Hematopoietic multipotent progenitor cell treated with erythropoietin and hydrocortisone succinate and interleukin-3 and kit ligand, for 6 days (in vitro differentiated cells): ENCODE measurements at places on chromosomes 3 and 15.

DNA sequence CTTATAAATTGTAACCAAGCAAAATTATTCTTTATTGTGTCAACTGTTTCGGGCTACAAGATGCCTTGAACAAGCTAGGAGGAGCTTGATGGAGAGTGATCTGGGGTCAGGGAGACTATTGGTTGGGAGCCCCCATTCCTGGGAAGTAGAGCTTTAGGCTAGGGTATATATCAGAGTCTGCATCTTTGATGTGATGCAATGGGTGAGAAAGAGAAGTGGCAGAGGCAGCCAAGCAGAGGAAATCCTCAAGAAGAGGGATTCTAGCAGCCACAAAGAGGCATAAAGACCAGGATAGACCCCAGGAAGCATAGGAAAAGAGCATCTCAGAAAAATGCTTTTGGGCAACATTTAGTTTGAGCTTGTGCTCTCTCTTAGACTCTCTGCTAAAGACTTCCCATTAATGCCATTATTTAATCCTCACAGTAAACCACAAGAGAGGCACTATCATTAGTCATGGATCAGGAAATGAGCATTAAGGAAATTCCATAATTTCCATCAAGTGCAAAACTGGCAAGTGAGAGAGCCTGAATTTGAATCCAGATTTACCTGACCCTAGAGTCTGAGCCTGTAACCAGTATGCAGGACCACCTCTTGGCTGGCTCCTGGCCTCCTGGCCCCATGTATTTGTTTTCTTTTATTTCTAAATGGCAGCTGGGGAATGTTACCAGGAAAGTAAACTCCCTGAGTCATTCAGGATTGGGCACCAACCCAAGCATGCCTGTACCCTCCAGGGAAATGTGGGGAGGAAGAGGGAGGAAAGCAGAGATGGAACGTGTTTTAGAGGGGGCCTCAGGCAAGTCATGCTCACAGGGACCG, 118.7 kb downstream of the RPL22L1 start:
- DNase-seq: no peak

DNA sequence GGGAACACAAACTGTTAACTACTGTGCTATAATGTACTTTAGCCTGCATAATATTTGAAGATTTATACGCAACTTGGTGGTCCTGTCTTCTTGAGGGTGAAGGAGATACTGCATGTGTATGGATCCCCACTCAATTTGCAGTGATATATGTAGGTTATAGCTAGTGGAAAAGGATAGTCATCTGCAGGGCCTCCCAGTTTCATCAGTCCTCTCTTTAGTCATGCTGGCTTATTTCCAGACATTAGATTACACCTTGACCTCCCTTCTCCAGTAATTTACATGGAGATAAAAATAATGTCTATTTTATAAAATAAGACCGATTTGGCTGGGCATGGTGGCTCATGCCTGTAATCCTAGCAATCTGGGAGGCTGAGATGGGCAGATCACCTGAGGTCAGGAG, 3.7 kb downstream of the NR1D2 start:
- peak; percentile 14 for DNase-seq

GRCh38 chr3:190281308-190282051, 40.8 kb downstream of the CLDN1 start:
- no peak for DNase-seq

GRCh38 chr15:95857758-95858157, 472.7 kb upstream of the NR2F2 start:
- DNase-seq: no peak

DNA sequence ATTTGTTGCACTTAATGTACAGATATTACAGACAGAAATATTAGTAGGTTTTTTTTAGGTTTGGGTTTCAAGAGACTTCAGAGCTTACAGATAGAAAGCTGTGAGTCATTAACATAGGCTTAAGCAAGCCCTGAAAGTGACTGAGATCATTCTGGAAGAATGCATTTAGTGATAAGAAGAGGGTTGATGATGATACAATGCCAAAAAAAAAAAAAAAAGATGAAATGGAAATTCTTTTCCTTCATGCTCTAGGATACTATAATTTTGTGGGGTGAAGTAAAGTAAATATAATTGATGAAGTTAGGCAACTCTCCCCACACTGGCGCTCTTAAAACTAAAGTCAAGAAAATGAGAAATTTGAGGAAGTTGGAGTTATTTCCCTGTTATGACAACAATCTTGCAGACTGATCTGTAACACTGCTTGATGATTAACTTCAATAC, 169.4 kb upstream of the ZNF385D start:
- peak; percentile 11 for DNase-seq
